Activated naive CD4-positive, alpha-beta T cell treated with anti-CD3 and anti-CD28 coated beads, Interleukin-2, amount 10 ng/mL, durations not matched to agents 7 days and 5 days (primary cell): ENCODE measurements at places on chromosomes 16 and 17.
A peak's percentile ranks its signal among the peaks of the same experiment; 100 is the strongest.

- no peak for DNase-seq
Measured at GRCh38 chr16:11315510-11315909, 29.7 kb upstream of the RMI2 start.

- DNase-seq, result no peak
Measured at GRCh38 chr17:58250344-58251011, 12.1 kb downstream of the LPO start.

DNA sequence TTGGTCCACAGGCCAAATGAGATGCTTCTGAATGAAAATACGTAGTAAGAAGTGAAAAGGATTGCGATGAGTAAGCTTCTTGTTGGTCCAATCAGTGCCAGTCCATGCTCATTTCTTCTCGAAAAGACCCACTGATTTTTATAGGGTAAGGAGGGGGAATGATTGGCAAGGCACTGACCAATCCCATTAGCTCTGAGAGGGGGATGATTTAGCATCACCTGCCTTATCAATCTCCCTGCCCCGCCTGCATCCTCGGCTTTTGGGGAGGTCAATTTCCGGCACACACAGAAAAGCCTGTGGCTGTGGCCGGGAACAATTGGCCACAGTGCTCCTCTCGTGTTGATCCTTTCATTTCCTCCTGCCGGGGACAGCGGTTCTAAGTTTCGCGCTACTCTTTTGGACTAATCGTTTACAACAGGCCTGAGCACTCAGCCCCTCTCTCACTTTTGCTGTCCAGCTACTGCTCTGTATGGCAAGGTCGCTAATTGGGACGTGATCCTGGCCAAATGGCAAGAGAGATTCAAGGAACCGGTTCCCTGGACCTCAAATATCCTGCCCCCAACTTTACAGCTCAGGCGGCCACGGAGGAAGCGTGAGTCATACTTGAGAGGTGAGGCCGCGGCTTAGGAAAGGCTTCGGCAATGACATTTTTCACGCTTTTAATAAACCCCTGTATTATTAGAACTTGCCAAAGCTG is 43.1 kb downstream of the TBX4 start:
- no peak for DNase-seq

- no peak for DNase-seq
Measured at GRCh38 chr17:39146273-39146672, 5.2 kb downstream of the PLXDC1 start.

DNA sequence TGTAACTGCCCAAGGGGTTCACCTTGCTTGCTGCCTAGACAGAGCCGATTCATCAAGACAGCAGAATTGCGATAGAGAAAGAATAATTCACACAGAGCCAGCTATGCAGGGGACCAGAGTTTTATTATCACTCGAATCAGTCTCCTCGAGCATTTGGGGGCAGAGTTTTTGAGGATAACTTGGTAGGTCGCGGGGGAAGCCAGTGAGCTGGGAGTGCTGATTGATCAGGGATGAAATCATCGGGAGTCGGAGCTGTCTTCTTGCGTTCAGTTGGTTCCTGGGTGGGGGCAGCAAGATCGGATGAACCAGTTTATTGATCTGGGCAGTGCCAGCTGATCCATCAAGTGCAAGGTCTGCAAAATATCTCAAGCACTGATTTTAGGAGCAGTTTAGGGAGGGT is 9.1 kb downstream of the ITGAM start:
- no peak for DNase-seq

- DNase-seq, result no peak
Measured at GRCh38 chr17:74192950-74193781, 10.3 kb upstream of the RPL38 start.

- no peak for DNase-seq
Measured at GRCh38 chr17:48584223-48584741, 5.8 kb downstream of the HOXB3 start.

- DNase-seq, result no peak
Measured at GRCh38 chr17:72922219-72922618, 170.3 kb downstream of the SLC39A11 start.

DNA sequence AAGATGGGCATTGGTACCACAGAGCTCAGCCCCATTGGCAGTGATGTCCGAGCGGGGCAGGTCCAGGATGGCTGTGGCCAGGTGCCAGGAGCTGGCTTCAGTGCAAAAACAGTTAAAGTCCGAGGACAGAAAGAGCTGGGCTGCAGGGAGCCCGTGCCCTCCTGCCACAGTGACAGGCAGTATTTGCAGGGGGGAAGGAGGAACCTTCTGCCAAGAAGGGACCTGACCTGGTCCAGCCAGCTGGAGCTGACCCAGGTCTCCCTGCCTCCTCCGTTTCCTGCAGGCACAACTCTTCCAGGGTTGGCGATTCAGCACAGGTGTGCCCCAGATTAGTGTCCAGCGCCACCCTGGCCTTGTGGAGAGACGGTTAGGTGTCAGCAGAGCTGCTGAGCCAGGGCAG is 199.0 kb downstream of the ENGASE start:
- DNase-seq, result no peak

DNA sequence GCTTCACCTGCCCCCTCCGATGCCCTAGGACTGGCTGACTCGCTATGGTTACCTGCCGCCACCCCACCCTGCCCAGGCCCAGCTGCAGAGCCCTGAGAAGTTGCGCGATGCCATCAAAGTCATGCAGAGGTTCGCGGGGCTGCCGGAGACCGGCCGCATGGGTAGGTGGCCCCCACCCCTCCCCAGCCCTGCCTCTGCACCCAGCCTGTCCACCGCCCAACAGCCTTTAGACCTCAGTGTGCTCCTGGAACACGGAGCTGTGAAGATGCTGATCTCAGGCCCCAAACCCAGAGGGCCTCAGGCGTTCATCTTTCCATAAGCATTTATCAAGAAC is 993 bp downstream of the MMP25 start:
- peak; percentile 45 for DNase-seq

GRCh38 chr16:5619304-5619703 is 521.7 kb upstream of the EEF2KMT start:
- DNase-seq, result no peak

- DNase-seq, result no peak
Measured at GRCh38 chr17:82698974-82699442, 510 bp upstream of the RAB40B start.

- DNase-seq, result no peak
Measured at GRCh38 chr16:67538666-67539101, 10.1 kb downstream of the RIPOR1 start.

DNA sequence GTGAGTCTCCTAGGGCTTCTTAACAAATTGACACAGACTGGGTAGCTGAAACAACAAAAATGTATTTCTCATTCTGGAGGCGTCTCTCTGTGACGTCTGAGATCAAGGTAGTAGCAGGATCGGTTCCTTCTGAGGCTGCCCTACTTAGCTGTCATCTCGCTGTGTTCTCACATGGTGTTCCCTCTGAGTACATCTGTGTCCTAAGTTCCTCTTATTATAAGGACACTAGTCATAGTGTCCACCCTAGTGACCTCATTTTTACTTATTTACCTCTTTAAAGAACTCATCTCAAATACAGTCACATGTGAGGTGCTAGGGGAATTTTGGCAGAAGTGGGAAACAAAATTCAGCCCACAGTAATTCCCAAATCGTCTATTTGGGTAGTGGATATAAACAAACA is 529.1 kb downstream of the NPIPA7 start:
- DNase-seq, result no peak

DNA sequence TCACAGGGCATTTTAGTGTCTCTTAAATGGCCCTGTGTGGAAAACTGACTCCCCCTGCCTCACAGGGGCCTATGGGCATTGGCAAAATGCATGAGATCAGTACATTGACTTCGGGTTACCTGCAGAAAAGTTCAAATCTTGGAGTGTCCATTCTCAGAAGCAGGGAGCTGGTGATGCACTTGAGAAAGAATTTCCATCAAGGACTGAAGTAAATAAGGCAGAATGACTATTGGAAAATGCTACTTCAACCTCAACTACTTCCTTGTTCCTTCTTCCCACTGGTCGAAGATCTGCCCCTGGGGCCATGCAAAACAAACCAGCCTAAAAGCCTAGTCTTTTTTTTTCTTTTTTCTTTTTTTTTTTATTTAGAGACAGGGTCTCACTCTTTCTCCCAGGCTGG is 13.8 kb upstream of the GSDMA start:
- no peak for DNase-seq

GRCh38 chr17:68306819-68307218 is 15.5 kb downstream of the ARSG start:
- no peak for DNase-seq

DNA sequence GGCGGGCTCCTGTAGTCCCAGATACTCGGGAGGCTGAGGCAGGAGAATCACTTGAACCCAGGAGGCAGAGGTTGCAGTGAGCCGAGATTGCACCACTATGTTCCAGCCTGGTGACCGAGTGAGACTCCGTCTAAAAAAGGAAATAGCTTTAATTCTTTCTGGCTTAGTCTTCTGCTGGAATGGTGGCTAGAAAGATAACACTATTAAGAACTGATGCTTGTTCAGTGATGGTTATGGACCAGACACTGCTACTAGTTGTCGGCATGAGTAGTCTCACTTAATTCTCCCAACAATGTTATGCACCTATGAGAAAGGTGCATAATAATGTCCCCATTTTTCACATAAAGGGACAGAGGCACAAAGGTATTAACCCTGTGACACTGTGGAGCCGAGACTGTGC is 188.7 kb downstream of the HS3ST3A1 start:
- DNase-seq, result no peak

DNA sequence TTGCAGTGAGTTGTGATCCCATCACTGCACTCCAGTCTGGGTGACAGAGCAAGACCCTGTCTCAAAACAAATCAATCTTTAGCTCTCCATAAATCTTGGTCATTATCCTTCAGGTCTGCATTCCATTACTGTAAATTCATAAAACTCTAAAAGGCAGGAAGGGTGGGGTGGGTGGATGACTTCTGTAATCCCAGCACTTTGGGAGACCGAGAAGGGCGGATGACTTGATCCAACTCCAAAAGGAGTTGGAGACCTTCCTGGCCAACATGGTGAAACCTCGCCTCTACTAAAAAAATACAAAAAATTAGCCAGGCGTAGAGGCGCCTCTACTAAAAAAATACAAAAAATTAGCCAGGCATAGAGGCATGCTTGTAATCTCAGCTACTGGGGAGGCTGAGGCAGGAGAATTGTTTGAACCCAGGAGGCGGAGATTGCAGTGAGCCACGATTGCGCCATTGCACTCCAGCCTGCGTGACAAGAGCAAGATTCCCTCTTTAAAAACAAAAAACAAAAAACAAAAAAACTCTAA is 2.2 kb upstream of the UBE2Z start:
- DNase-seq, result no peak

DNA sequence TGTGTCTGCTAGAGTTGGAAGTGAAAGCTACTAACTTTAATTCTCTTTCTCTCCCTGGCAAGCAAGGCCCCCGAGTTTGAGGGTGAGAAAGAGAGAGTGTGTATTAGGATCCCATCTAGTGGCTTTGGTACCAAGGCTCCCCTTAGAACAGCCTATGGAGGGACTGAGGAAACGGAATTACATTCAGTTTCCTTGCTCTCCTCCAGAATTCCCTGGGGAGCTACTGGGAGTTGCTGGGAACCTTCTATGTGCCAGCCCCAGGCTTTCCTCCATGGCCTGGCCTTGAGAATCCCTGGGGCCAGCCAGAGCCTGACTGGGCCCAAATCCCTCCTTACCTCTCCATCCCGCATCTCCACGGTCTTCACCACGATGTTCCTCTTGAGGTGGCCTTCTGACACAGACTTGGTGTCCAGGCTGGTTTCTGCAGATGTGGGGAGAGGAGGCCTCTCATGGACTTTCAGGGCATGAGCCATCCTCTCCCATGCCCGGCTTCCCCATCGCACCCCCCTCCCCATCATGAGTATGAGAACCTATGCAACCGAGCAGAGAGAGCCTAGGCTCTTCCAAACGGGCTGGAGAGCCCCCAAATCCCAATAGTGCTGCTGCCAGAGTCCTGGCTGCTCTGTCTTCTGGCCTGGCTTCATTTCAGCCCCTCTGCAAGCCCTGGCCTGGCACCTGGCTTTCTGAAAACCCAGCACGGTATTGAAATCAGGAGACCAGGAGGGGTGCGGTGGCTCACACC is 7.4 kb downstream of the GFAP start:
- DNase-seq, result no peak

- no peak for DNase-seq
Measured at GRCh38 chr16:11801481-11802021, 4.5 kb upstream of the ZC3H7A start.

DNA sequence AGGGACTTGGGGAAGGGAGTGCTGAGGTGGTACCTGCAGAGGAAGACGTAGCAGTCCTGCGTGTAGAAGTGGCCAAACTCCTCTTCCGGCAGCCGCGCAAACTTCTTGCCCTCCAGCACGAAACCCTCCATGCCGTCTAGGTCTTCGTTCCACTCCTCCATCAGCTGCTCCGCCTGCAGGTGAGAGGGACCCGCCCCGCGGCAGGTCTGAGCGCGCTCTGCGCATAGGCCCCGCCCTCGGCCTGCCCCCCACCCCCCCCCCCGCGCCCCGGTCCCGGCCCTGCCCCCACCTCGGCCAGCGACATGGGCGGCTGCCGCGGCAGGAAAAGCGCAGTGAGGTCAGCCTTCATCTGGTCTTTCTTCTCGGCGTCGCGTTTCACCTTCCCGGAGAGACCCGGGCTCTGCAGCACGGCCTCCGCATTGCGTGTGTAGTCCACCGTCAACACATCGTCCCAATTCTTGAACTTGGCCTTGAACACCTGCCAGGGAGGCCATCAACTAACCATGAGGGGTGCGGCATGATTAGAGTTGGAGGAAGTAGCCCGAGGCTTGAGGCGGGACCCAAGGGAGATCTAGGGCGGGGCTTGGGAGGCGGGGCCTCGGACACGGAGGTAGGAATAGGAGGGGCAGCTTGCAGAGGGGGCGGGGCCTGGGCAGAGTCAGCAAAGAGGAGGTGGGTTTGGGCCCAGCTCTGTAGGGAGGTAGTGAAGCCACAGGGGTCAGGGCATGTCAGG is 11.5 kb downstream of the FLII start:
- peak; percentile 56 for DNase-seq

DNA sequence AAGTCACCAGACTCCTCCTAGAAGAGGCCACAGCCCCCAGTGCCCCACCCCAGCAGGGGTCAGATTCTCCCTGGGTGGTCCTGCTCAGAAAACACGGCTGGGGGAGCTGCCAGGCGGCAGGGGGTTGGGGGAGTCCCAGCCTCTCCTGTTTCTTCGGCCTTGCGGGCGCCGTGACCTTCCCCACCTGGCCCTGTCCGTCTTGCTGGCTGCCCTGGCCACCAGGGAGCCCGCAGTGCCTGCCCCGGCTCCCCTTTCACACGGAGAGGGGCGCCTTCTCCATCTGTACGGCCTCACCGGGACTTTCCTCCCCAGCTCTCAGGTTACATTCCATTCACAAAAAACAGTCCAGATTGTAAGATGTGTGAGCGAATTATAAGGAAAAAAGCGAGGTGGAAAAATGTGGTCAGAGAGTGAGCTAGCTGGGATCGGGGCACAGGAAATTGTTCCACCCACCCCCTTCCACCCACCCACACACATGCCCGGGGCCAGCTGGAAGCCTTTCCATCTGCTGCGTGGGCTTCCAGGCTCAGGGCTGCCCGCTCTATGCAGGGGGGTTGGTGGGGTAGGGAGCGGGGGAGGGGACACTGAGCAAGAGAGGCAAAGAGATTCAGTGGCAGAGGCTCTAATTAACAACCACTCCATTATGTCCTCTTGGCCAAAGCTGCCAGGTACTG is 14.6 kb upstream of the CIBAR2 start:
- no peak for DNase-seq

DNA sequence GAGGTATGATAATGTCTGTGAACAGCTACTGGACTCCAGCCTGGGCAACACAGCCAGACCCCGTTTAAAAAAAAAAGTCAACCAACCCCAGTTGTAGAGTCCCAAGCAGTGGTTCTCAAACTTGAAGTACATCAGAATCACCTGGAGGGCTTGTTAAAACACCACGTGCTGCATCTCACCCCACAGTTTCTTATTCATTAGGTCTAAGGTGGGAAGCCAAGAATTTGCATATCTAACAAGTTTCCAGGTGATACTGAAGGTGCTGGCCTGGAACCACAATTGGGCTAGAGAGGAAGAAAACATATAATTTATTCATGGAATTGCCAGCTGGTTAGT is 6.7 kb upstream of the MSL1 start:
- DNase-seq, result no peak
